ENCODE measurements at places on chromosomes 6 and 20. TPM values are rescaled to one million over a fixed set of nuclear protein-coding genes. Genes with fewer than 3 reads are reported as not detected.

DNA sequence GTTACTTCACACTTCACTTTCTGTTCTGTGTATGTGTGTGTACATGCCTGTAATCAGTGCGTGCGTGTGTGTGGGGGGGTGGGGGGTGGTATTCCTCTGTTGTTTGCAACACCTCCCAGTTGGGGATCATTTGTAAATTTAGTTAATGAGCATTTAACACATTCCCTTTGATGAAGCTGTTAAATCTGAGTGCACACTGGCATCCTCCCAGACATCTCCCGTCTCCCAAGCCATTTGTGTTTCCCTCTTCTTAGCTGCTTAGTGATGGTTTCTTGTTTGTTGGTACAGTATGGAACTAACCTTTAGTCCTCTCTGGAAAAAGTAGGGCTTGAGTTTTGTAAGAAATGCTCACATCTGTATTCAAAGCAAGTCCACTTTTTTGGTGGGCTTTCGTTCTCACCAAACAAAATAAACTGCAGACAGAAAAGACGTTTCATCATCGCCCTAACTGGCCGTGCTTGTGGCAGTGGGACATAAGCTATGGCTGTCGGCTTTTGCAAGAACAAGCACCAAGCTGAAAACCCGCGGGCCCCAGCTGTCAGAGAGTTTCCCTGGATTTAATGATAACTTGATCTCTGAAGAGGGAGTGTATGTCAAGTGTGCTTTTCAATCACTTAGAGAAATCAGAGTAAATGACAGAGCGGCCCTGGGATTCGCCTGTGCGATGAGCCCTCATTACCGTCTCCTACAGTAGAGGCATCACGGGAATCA lies 54.9 kb upstream of the SASH1 start:
- H3K27me3 ChIP-seq: no peaks in the 10 kb centered on the region
- no peak for DNase-seq
- H3K4me3 ChIP-seq: no peak overlapping the region
- no peak overlapping the region for H3K27ac ChIP-seq

GRCh38 chr20:54220722-54221121 lies 12.8 kb downstream of the PFDN4 start:
- no peaks in the 10 kb centered on the region for H3K27me3 ChIP-seq
- H3K27ac ChIP-seq: no peak overlapping the region
- H3K4me1 ChIP-seq: peaks cover 14% of the 10 kb centered on the region
- H3K36me3 ChIP-seq: peaks cover 7% of the 10 kb centered on the region
- DNase-seq: no peak

DNA sequence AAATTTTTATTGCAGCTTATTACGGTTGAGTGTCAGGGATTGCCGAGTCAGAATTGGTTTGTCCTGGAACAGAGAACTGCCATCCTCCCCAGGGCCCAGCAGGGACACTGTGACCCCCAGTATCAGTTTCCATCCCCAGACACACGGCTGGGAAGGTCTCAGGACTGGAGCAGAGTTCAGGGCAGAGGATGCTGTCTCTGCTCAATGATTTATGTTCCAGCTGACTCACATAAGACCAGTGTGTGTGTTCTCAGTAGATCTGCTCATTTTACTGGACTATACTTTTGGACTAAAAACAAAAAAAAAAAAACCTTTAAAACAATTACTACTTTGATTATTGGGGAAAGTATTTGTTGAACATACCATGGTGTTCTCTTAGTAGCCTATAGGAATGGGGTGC lies 44.2 kb downstream of the FNDC1 start:
- no peaks in the 10 kb centered on the region for H3K27me3 ChIP-seq
- no peak overlapping the region for H3K27ac ChIP-seq
- peak; percentile 23 for DNase-seq
- no peaks in the 10 kb centered on the region for H3K36me3 ChIP-seq
- H3K4me1 ChIP-seq: peaks cover 12% of the 10 kb centered on the region
- no peak overlapping the region for H3K4me3 ChIP-seq

DNA sequence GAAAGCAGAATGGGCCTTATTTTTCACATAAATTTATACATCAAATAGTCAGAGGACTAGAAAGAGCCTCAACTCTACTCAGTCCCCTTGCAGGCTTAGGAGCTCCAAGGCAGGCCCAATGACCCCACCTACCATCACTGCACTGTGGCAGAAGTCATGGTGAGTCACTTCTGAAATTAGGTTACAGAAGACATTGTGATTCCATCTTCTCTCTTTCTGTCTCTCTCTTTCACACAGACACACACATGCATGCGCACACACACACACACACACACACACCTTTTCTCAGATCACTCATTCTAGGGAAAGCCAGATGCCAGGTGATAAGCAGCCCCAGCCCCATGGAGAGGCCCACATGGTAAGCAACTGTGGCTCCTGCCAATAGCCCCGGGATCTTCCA lies 103.8 kb downstream of the C6orf118 start:
- no peak overlapping the region for H3K4me3 ChIP-seq
- H3K4me1 ChIP-seq: no peaks in the 10 kb centered on the region
- DNase-seq: no peak
- H3K27ac ChIP-seq: no peak overlapping the region
- H3K27me3 ChIP-seq: no peaks in the 10 kb centered on the region
- H3K36me3 ChIP-seq: no peaks in the 10 kb centered on the region

- peaks cover 50% of the 10 kb centered on the region for H3K4me1 ChIP-seq
- peak; percentile 77 for DNase-seq
- H3K27ac ChIP-seq: peak overlapping the region; percentile 100
- peaks cover 7% of the 10 kb centered on the region for H3K36me3 ChIP-seq
- H3K4me3 ChIP-seq: peak overlapping the region; percentile 96
Observed at GRCh38 chr6:148509119-148509799, 166.6 kb downstream of the SASH1 start.

The PPP1R3G gene
- polyA plus RNA-seq: 0.84 TPM

The CST4 gene
- not detected for polyA plus RNA-seq

The GMPR gene
- polyA plus RNA-seq: 1.5 TPM

Measured in GM23248 (cell line).